Naive thymus-derived CD4-positive, alpha-beta T cell (primary cell): ENCODE measurements at places on chromosomes 6 and 20. TPM values are rescaled to one million over a fixed set of nuclear protein-coding genes. Genes with fewer than 3 reads are reported as not detected.

GRCh38 chr20:13099676-13100075, 90.9 kb downstream of the SPTLC3 start:
- no peak for DNase-seq

GRCh38 chr20:4087923-4088322, 72.6 kb upstream of the RNF24 start:
- DNase-seq: no peak

DNA sequence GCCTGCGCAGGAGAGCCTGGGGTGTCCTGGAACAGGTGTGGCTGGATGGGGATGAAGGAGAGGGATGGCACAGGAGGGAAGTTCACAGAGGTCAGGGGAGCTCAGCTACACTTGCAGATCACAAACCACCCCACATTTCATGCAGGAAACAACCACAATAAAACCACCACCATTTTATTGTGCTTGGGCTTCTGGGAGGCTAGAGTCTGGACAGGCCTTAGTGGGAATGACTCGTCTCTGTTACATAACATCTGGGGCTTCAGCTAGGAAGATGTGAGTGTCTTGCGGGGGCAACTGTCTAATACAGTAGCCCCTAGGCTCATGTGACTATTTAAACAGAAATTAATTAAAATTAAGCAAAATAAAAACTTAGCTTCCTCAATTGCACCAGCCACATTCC, 33.4 kb downstream of the SNX5 start:
- DNase-seq: no peak

DNA sequence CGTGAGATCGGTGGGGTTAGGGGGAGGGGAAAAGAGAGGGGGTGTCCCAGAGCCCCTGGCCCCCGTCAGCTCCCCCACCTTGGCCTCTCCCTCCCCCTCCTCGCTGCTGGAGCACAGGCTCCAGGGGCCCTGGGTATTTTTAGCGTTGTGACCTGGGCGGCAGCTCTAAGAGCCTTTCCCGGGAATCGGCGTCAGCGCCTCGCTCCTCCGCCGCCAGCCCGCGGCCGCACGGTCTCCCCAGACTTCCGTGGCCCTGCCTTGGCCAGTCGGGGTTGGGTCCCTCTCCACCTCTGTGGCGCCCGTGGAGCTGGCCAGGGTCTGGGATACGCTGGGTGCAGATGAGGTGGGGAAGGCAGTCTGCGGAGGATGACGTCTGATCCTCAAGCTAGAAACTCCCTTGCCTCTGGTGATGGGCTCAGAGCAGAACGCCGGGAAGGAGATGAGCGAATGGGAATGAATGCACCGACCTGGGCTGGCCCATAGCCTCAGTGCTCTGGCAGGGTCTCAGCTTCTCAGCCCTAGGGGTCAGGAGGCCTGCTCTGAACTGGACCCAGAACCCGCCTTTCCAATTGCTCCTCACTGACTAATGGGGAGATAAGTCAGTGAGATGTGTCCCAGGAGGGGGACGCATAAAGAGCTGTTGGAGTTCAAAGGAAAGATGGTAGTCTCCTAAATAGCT, 883 bp upstream of the DBNDD2 start:
- DNase-seq: no peak

Gene CDH4
- 0.05 TPM for total RNA-seq

Gene SIRPD
- 0.34 and 0.76 TPM in 2 replicates for total RNA-seq

Gene C6orf58
- total RNA-seq: not detected

Gene RBPJL
- total RNA-seq: not detected
